NT2/D1 (cell line): ENCODE measurements at places on chromosomes 3 and 15.

GRCh38 chr15:40591389-40591788 is 2.7 kb upstream of the KNL1 start:
- DNase-seq, result no peak

GRCh38 chr15:31776039-31776438 is 254.3 kb upstream of the CHRNA7 start:
- no peak for DNase-seq

DNA sequence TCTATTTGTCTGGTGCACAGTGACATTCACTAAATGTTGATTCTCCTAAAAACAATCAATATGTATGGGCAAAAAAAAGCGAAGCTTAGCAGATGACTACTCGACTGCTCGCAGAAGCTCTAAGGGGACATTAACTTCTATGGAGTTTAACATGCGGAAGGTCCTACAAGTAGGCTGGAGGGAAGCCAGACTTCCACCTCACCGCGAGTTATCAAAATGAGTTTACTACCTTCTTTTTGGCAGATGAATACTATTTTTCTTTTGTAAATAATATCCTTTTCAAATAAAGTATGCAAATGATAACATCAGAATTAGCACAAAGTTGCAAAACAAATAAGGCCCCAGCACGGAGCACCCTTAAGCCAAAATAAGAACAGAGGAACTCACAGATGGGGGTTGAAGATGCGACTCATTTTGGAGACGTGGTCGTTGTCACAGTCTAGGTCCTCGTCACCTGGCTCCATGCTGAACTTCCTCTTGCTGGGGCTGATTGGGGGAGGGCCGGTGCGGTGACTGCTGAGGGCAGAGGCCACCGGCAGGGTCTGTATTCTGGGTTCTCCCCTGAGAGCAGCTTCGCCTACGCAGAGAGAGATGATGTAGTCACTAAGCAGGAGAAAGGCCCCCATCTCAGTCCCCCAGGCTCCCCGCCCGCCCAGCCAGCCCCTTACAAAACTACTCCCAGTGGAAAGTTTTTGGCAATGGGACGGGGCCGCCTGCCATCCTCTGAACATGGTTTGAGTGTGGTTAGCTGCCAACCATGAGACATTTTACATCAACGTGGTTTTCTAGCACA is 42.1 kb downstream of the VGLL4 start:
- DNase-seq, result no peak

DNA sequence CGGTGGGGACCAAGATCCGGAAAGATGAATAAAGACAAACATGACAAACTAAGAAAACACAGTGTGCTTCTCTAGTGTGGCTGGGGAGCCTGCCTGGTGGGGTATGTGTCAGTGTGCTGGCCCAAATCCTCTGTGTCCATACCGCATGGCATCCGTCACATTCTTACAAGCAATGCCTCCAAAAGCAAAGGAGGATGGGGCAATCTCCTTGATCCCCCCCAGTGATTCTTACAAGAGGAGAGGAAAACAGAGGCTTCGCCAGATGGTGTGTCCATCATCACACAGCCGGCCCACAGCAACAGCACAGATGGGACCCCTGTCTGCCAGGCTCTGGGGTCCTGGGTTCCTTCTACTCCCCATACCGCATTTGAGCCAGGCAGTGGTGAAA is 558 bp upstream of the IL17RC start:
- DNase-seq, result no peak

DNA sequence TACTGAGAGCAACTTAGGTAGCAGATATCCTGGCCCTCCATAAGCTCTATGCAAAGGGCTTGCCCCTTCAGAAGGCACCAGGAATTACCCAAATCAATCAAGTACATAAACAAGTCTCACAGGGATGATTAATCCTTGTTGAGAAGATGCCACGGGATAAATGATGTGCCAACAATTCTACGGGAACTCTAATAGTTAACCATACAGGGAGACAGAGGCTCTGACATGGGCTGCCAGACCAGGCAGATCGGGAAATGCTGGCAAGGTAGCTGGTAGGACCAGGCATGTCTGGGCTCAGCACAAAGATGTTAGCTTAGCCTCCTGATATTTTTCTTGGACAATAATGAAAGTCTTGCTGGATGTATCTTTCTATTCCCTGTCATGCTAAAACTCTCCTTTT is 249.3 kb upstream of the THBS1 start:
- DNase-seq, result no peak

DNA sequence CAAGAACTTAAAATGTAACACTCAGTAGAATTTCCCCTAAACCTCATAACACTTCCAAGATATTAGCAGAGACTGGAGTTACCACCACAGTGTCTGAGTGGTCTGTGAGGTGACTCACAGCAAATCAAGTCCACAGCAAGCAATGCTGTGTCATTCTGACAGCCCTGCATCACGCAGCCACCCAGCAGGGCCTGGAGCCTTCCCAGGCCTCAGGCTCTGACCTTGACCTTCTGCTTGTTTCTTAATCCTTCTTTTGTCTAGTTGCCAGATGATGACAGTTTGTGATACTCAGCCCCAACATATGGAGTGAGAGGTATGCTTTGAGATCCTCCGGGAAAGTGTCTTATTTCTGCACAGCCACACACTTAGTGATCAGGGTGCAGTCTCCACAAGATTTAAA is 82.5 kb downstream of the TOP2B start:
- DNase-seq, result no peak

GRCh38 chr3:4823986-4824925 is 155.0 kb upstream of the BHLHE40 start:
- no peak for DNase-seq

DNA sequence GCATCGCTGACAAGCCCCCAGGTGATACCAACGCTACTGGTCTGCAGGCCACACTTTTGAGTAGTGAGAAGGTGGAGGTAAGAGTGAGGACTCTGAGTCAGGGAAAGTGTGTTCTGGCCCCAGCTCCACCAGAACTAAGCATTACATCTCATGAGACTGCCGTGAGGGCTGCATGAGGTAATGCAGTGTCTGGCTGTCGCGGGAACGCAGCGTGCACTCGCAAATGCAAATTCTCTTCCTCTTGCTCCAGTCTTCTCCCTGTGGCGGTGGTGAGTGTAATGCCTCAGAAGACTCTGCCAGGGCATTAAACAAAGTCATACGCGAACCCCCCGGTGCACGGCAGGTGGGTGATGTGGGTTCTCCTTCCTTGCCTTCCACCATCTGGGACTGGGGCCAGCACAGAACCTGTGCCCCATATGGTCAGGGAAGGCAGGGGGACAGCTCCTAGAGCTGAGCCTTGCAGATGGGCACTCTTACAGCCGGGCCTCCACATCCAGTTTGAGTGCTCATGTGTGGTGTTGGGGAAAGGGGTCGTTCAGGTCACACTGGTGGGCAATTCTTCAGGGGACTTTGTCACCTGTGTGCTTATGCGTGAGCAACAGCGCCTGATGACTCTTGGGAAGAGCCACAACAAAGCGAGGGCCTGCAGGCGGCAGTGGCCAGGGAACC is 175.8 kb downstream of the XXYLT1 start:
- DNase-seq, result no peak

DNA sequence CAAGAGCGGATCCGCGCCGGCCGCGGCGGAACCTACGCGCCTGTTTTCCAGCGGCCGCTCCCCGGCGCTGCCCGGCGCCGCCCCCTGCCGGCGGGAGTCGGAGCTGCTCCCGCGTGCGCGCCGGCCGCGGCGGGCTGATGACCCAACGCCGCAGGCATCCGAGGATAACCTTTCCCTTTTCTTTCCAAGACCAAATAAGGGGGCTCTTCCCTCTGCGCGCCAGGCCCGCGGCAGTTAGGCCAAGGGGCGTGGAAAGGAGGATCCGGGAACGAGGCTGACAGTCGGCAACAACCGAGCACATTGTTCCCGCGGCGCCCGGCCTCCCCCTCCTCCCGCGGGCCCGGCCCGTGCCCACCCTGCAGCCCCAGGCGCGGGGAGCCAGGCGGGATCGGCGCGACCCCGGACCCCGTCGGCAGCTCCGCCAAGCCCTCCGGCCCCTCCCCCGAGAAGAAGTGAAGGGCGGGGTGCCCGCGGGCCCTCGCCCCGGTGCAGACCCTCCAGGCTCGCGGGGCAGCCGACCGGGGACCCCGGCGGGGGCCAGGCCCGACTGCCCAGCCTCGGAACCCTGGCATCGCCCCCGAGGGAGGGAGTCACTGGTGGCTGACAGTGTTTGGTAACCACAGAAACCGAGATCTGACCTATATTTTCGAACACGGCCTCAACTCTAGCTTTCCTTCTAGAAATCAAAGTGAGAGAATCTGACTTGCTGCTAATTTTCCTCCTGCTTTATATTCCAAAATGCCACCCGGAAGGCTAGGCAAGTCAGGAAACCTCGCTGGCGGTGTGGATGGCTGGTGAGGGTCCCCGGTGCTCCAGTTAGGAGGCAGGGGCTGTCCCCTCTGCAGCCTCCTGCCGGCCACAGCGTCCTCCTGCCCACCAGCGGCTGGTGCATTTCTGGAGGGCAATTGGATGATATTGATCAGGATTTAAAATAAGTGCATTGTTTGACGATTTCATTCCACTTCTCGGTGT is 45.6 kb upstream of the SYNM start:
- peak; percentile 80 for DNase-seq

DNA sequence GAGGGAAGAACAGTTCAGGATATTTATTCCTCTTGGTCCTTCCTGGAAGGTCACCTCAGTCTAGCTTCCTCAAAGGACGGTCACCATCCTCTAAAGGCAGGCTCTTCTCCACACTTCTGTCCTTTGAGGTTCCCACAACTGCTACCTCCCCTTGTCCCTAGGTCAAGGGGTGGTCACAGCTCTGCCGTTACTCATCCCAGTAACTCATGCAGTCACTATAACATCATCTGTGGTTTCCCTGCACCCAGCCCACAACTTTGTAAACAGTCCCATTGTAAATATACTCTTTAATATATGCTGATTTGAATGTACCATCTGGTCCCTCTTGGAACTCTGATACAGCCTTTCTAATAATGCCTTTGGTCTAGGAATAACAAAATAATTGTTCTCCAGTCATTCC is 887.4 kb downstream of the FHIT start:
- no peak for DNase-seq

DNA sequence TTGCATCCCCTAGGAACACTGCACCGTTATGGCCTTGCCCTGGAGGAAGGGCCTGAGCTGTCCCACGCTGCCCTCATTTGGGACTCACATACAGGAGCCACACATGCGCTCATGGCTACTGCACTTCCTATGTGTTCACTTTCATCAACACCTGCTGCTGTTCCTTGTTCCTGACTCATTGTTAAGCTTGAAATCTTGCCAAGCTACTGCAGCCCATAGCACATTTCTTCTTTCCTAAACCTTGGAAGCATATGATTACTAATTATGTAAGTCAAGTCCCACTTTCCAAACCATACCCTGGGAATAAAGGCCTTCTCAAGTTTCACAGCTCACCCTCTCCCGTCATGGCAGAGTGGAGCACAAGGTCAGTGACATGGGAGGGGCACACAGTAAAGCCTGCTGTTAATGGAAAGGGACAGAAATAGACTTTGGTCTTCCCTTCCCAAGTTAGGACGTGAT is 307.9 kb downstream of the CLSTN2 start:
- DNase-seq, result no peak

GRCh38 chr15:55660153-55660552 is 72.0 kb upstream of the PYGO1 start:
- DNase-seq, result no peak

DNA sequence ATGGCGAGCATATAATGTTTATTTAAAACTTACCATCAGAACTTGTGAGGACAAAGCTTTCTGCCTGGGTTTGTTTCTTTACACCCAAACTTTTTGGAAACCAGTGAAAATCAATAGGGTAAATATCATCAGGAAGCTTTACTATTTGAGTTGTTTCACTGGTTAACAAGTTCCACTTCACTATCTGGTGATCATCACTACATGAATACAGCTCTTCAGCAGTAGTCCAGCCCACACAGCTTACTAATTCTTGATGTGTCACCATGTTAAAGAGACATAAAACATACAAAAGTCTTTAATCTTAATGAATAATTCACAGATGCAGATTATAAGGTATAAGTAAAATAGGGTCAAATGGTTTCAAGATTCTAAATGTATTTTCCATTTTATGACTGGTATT is 17.6 kb downstream of the IFT80 start:
- DNase-seq, result no peak

GRCh38 chr15:40501487-40501886 is 30.7 kb downstream of the CHST14 start:
- no peak for DNase-seq

DNA sequence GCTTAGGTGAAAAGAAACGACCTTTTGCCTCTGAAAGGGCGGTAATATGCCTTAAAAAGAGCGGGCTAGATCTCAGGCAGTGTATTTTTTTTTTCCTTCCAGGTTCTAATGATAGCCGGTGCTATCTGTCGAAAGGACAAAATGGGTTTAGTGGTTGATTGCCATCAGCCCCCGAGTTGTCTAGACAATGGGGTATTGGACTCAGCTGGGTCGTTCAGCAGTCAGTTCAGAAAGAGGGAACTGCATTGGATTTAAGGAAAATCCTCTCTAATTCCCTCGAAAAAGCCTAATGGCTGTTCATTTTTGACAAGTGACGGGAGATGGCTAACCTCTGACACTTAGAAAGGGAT is 728 bp downstream of the EIF2B5 start:
- DNase-seq, result no peak

- DNase-seq, result no peak
Measured at GRCh38 chr15:62413153-62413552, 248.1 kb upstream of the C2CD4B start.

GRCh38 chr3:188510366-188510765 is 356.4 kb downstream of the LPP start:
- DNase-seq, result no peak

GRCh38 chr3:43162230-43163084 is 56.6 kb upstream of the POMGNT2 start:
- DNase-seq, result peak; percentile 35

DNA sequence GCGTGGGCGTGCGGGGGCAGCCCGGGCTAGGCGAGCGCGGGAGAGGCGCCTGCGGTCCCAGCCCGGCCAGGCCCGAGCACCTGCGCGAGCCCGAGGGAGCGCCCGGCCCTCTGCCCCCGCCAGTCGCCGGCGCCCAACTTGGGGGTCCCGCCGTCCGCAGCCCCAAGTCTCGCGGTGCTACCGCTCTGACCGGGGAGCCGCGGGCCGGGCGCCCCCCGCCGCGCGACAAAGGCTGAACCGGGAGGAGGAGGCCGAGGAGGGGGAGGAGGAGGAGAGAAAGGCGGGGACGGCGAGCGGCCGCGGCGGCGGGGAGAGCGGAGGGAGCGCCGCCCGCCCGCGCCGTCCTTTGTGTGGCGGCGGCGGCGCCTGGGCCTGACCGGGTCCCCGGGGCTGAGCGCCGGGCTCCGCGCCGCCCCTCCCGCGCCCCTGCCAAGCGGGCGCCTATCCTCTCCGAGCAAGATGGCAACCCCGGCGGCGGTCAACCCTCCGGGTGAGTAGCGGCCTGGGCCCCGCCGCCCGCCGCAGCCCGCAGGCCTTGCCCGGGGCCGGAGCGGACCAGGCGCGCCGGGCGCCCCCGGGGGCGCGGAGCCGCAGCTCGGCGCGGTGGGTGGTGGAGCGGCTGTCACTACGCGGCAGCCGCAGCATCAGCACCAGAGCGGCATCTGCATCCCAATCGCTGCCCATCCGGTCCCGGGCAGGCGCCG is at the start of gene ARNT2:
Gene ARNT2 (plus strand): TSS at position 326 of the 704 bp plus-strand sequence. CDS start 134 bp downstream, at position 460.
- no peak for DNase-seq

GRCh38 chr3:195208183-195208582 is 62.8 kb downstream of the XXYLT1 start:
- no peak for DNase-seq

- DNase-seq, result no peak
Measured at GRCh38 chr3:66527246-66527645, 26.4 kb upstream of the LRIG1 start.
